Right ventricle myocardium inferior (tissue), 1 donor: ENCODE measurements at places on chromosomes 5 and 9.
A peak's percentile ranks its signal among the peaks of the same experiment; 100 is the strongest.

GRCh38 chr9:136750526-136750925 is 2.2 kb upstream of the LCN6 start:
- no peak for DNase-seq

DNA sequence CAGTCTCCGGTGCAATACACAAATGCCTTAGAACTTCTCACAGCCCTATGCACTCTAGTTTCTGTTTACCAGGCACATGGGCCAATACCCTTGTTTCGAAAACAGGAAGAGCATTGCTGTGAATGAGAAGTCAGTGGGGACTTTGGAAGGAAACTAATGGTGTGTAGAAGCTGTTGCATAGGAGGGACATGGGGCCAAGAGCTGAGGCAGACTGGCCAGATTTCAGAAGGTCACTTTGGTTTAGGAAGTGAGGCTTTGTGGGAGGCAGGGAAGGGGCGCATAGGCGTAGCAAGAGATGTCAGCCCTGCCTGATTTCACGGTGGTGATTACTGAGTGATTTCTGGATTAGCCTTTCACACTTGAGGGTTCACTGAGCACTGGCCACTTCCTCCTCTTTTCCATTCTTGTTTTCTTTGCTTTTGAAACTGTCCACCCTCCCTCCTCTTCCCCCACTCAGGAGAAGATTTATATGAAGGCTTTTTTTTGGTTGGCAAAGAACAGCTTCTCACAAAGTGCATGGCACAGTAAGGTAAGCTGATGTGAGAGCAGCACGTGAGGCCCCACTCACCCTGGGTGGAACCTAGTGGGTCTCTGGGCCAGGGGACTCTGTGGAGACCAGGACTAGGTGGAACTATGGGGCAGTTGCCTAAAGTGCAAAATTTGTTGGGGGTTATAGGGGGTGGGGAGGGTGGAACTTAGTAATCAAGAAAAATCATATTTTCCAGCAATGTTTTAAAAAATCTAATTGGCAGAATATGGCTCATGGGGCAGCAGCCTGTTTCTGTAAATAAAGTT is 6.1 kb upstream of the TMEM252 start:
- no peak for DNase-seq

DNA sequence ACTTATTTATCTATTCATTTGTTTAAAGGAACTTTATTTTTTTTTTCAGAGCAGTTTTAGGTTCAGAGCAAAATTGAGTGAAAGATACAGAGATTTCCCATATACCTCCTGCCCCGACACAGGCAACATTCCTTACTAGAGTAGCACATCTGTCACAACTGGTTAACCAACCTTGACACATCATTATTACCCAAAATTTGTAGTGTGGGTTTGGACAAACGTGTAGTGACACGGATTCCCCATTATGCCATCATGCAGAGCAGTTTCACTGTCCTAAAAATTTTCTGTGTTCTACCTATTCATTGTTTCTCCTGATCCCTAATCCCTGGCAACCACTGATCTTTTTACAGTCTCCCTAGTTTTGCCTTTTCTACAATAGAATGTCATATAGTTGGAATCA is 57.3 kb upstream of the LHFPL2 start:
- no peak for DNase-seq

DNA sequence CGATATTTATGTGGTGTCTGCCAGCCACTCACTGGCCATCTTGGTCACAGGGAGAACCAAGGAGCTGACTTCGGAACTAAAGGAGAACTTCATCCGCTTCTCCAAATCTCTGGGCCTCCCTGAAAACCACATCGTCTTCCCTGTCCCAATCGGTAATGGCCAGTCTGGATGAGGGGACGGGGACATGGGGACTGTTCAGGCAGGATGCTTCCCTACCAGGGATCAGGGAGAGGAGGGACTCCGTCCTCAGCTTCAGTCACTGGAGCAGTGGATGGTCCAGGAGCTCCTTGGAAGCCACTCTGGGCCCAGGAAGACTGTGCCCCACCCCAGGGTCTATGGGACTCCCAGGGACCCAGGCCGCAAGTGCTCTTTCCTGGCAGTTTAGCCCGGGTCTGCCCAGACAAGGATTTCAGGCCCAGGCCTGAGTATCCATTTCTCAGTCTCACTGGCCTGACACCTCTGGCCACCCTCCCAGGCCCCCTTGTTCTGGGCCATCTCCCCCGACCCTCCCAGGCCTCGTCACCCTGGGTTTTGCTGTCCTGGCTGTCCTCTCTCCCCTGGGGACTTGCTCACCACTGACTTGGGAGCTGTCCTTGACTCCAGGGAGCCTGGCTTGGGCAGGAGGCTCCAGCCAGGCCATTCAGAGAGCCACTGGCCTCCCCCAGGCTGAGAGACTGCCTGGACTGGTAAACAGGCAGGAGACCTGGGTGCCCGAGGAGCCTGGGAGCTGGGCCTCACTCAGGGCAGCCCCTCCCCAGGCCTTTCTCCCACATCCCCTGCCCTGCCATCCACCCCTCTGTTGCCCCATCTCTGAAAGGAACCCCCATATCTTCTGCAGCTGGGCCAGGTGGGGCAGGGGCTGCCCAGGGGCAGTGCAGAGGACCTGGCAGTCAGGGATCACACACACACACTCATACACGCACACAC is 3.1 kb downstream of the LCN2 start:
- peak; percentile 40 for DNase-seq

DNA sequence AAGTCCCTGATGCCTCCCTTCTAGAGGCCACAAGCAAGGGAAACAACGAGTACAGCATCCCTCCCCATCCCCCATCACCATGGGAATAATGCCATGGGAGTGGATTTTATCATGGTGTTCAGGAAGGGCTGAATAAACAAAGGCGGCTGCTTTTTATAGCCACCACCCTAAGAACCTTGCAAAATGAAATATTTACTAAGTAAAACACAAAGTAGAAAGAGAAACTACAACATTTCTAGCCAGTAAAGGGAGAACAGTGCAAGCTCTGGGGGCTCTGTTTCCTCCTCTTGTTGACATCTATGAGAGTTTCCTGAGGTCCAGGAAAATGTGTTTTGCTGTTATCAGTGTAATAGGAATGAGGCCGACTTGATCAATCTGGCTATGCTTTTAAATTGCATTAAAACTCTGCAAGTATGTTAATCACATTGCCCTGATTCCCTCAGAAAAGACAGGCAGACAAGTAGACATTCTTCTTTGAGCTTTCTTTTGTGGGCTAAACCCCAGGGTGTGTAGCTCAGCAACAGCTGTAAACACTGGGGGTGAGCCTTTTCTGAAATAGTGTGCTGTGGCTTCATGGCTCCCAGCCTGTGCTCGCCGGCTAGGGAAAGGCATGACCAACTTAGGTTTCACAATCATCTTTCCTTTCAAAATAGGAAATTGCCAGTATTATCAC is 31.1 kb downstream of the SV2C start:
- no peak for DNase-seq

- DNase-seq: no peak
These were observed 62.3 kb downstream of the FOXI1 start for GRCh38 chr5:170168002-170168401.

GRCh38 chr5:39767916-39768315 is 343.1 kb upstream of the DAB2 start:
- no peak for DNase-seq

DNA sequence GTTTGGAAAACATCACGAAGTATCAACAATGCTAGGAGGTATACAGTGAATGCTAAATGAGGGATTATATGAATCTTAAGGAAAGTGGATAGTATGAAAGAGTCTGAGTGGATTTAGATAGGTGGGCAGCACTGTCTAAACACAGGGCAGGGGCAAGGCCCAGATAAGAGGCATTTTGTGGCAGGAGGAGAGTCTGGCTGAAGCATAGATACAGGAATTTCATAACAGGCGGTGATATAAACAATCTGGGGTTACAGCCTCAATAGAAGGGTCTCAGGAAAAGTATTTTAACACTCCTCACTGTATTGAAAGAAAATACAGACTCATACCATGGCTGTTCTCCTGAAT is 96.9 kb downstream of the PLPP1 start:
- DNase-seq: no peak

DNA sequence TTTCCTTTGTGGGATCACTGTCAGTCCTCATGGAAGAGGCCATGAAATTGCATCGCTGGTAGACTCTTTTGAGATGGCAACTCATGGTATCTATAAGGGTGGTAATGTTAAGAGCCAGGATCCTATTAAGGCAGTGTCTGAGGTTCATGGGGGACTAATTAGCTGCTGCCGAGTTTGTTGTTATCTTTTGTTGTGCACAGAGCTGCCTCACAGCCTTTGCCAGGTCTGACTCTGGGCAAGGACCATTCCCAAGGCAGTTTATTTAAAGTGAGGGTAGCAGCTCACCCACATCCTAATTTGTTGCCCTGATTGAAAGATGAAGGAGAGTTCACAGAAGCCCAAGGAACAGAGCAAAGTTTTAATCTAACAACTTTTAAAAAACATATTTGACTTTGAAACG is 7.9 kb downstream of the SMARCA2 start:
- DNase-seq: no peak

DNA sequence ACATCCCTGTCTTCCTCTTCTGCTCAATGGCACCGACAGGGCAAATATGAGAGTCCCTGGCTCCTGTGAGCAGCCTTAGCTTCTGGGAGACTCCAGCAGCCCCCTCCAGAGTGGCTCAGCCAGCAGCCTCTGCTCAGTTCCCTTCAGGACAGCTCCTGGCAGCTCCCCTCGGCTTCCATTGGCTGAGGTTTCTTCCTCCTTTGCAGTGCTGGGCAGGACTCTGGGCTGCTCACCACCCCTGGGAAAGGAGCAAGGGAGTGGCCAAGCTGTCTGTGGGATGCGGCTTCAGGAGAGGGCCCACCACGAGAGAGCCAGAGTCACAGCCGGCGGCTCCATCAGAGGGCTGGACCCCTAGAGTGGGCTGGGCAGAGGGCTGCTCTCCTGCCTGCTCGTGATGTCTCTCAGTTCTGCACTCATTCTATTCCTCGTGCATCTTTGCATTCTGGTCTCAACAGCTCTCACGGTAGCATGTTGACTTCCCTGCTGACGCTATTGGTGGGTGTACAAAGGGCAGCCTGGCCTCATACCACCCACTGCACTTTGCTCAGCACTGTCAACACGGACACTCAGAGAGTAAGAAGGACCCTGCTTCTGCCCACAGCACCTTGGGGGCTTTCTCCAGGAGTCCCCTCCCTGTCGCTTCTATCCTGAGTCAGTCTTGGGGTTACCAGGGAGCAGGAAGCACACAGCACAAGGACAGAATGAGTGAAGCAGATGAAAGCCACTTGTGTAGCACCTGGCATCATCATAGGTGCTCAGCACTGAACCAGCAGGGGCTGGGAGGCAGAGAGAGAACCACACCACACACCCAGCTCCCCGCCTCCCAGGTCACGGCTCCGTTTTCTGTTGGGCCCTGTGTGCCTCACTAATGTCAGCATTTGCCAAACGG is 80.9 kb upstream of the ALDH1B1 start:
- no peak for DNase-seq

GRCh38 chr5:66621146-66621545 is 25.0 kb downstream of the MAST4 start:
- DNase-seq: no peak

GRCh38 chr5:171743436-171744076 is 42.1 kb upstream of the SMIM23 start:
- no peak for DNase-seq

GRCh38 chr5:172303162-172303561 is 19.6 kb upstream of the UBTD2 start:
- DNase-seq: no peak

- no peak for DNase-seq
These were observed 55.7 kb downstream of the HSD17B3 start for GRCh38 chr9:96246267-96246671.

DNA sequence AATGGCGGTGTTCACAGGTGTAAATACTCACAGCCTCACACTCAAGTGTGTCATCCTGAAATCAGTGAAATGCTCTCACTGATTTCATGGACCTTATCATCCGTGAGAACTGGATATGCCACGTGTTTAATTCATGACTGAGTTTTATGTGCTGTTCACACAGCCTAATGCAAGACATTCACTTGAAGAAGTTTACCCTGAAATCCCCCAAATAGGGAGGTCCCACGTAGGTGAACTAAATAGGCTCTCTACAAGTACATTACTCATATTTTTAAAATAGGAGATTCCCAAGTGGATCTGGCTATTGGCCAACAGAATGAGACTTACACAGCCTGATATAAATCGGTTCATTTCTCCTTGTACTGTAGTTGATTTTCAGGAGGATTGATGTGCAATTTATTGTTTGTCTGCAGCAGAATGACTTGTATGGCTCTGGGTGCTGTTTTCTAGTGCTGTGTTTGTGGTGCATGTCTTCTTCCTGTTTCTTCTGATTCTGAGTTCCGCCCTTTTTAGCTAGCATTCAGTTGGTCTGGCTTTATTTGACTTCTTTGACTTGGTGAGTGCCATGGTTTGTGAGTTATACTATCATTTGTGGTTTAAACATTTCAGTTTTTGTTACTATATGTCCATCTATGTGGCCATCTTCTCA is 25.1 kb downstream of the TRIO start:
- DNase-seq: no peak

DNA sequence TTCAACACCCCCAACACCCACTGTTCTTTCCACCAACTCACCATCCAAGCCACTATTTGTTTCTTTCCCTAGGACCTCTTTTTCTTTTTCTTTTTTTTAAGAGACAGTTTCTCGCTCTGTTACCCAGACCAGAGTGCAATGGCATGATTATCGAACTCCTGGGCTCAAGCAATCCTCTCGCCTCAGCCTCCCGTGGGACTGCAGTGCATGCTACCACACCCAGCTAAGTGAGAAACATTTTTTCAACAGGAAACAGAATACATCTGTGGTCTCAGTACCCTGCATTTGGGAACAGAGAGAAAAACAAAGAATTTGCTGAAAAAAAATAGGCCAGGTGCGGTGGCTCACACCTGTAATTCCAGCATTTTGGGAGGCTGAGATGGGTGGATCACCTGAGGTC is 24.6 kb downstream of the B4GALT1 start:
- DNase-seq: no peak

DNA sequence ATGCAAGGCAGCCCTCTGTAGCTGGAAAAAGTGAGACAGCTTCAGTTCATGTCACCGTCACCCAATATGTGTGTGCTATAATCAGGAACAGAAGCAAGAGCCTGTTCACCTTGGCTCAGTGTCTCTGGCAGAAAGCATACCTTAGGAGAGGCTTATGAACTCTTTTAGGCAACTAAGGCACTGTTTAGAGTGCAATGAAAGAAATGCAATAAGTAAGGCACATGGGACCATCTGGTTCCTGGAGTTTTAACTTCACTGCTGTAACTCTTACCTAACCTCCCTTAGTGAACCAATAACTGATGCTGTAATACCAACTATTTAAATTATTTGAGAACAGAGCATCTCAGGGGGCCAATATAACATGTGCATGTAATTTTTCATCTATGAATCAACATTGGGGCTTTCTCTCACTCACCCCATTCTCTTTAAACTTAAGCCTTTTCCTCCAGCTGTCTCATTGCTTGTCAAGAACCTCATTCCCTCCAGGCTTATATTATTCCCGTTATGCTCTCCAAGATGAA is 32.4 kb downstream of the C9 start:
- no peak for DNase-seq

- no peak for DNase-seq
These were observed 128.3 kb downstream of the DOCK2 start for GRCh38 chr5:169765176-169765996.

- DNase-seq: peak; percentile 76
These were observed 32.2 kb upstream of the ANGPTL2 start for GRCh38 chr9:127154390-127155191.
